ENCODE measurements at places on chromosomes 5 and 9. TPM values are rescaled to one million over a fixed set of nuclear protein-coding genes. Genes with fewer than 3 reads are reported as not detected.

DNA sequence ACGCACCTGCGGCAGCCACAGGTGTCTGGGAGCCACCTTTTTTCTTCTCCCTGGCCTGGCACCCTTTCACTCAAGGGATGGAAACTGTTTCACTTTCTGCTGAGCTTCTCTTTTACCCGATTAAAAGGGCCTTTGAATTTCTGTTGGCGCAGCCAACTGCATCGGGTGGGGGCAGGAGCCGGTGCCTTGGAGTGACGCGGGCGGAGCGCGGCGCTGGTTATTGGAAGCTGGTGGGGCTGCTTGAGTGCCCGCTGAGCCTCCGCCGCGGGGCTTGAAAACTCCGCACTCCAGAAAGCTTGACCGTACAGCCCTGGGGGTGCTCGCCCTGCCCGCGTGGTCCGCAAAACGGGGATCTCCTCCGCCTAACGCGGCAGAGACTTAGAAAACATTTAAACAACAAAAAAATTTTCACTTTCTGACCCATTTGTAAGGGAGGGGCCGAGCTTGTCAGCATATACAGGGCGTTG, 52.0 kb upstream of the TJP2 start:
- DNase-seq = peak; percentile 84

GRCh38 chr5:138033907-138034306, 1.0 kb upstream of the FAM13B start:
- no peak for DNase-seq

DNA sequence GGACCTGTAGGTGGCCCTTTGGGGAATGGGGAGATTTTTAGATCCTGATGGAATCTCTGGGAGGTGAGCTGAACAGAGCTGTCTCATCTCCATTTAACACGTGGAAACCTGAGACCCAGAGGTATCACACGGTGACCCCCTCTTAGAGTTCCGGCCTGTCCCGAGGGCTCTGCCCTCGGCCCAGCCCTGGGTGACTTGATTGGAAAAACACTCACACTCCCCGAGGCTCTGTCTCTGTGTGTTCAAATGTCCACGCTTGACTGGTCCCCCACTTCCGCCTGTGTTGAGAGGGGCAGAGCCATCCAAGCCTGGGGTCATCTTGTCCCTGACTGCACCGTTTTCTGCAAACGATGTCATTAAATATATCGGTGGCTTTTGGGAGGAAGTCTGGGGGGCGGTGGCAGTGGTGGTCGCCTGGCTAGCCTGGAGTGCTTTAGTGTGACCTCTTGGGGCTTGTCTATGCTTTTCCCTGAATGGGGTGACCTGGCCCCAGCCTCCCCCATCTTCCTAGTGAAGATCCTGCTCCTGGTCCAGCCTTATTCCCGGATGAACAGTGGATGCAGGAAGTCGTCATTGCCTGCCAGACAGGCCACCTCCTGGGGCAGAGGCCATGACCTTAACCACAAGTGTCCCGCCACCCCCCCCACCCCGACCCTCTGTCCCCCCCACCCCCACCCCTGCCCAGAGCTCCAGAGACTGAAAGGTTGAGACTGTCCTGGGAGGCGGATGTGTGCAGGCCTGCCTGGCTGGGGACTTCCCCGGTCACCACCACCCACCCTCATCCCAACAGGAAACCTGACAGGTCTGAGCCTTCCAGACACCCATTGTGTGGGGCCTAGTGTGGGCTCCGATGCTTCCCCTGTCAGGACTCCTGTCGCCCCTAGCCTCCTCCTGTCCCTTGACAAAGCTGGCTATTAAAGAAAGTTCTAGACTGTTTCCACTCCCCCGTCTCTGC, 5.3 kb upstream of the DAB2IP start:
- DNase-seq = no peak

DNA sequence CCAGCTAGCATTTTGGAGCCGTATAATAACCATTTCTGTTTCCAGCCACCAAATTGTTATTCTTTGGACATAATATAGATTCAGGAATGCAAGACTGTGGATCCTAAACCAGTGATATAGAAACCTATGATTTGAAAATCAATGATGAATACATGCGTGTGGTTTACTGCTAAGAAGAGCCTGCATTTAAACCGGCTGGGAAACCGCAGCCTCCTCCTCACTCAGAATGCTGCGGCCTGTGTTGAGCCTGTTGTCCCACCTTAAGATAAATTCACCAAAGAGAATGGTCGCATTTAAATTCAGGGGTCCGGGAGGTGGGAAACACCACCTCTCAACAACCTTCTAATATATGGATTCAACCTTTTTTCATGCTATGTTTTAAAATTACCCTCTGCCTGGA, 148.0 kb downstream of the MEF2C start:
- no peak for DNase-seq

Gene IFNW1
- total RNA-seq = not detected

Gene SPINK13
- total RNA-seq = not detected

Measured in left ventricle myocardium superior (tissue), 1 donor.